ENCODE measurements at places on chromosomes 3 and 15.

- no peak for DNase-seq
Measured at GRCh38 chr15:78934655-78935023, 10.2 kb downstream of the CTSH start.

- DNase-seq, result no peak
Measured at GRCh38 chr15:68598171-68599152, 19.7 kb downstream of the CORO2B start.

- peak; percentile 30 for DNase-seq
Measured at GRCh38 chr15:39801641-39802309, 19.1 kb upstream of the FSIP1 start.

GRCh38 chr3:13022348-13023234, 50.6 kb downstream of the IQSEC1 start:
- DNase-seq, result peak; percentile 81

GRCh38 chr3:69085833-69086722, 1.3 kb downstream of the ARL6IP5 start:
- DNase-seq, result peak; percentile 82

GRCh38 chr15:66157507-66157906, 96.0 kb downstream of the MEGF11 start:
- DNase-seq, result no peak

- no peak for DNase-seq
Measured at GRCh38 chr3:18880691-18881090, 267.6 kb upstream of the KCNH8 start.

DNA sequence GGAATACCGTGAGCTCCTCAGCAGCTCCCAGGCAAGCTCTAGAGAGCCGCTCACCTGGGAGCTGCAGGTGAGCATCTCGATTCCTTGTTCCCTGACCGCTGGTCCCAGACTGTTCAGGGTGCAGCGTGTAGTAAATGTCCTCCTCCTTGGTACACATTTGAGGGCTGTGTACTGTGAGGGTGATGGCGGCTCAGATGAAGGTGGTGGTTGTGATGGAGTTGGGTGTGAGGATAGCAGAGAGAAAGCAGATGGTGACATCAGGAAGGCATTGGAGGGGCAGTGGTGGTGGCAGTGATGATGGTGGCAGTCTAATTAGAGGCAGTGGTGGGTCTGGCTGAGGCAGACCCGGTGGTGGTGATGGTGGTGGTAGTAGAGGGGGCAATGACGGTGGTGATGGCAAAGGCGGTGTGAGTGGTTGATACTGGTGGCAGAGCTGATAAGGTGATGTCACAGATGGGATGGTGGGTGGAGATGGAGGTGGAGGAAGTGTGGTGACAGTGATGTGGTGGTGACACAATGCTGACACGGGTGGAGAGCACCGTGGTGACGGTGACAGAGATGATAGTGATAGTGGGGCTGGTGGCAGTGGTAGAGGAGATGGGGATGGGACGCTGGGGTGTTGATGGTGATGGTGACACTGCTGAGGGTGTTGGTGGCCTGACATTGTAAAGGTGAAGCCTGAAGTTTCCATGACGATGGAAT, at the start of gene DNAJB8:
DNAJB8 (minus strand) TSS at position 51 of the 702 bp plus-strand sequence. CDS start 3,645 bp downstream, outside the sequence.
- DNase-seq, result no peak

GRCh38 chr3:126956866-126957650, 25.9 kb upstream of the PLXNA1 start:
- DNase-seq, result no peak

- no peak for DNase-seq
Measured at GRCh38 chr15:69482686-69483256, 30.2 kb downstream of the RPLP1 start.

- DNase-seq, result no peak
Measured at GRCh38 chr3:16203031-16203430, 28.6 kb downstream of the GALNT15 start.

DNA sequence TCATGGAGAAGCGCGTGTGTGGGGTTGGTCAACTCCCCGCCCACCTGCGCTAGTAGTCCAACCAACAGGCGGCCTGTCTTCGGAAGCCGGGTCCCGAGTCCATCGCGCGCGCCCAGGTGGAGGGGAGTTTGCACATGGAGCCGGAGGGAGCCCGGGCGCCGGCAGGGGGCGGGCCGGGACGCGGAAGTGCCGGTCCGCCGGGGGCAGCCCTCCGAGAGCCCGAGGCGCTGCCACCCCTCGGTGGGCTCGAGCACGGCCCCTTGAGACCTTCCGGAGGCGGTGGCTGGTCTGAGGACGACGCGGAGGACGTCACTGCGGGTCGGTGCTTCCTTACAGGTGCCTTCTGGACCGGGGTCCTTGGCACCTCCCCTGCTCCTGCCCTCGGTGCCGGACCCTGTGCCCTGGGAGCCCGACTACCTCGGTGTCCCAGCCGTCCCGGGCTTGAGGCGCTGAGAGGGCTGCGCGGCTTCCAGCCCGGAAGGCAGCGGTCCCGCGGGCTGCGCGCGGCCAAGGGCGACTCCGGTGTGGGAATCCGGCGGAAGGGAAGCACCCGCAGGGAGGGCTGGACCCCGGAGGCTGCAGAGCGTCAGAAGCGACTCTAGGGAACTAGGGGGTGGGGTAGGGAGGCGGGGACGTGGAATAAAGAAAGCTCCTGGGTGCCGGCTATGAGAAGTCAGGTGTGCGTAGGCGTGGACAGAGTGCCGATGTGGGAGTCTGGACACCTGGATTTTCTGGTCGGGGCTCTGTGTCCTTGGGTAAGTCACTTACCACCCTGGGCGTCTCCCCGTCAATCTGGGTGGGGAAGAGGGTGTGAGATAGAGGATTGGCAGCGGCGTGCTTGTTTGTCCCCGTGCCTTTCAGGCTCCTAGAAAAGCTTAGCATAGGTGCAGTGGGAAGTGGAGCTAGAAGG, 212.3 kb downstream of the FGF12 start:
- DNase-seq, result peak; percentile 81

DNA sequence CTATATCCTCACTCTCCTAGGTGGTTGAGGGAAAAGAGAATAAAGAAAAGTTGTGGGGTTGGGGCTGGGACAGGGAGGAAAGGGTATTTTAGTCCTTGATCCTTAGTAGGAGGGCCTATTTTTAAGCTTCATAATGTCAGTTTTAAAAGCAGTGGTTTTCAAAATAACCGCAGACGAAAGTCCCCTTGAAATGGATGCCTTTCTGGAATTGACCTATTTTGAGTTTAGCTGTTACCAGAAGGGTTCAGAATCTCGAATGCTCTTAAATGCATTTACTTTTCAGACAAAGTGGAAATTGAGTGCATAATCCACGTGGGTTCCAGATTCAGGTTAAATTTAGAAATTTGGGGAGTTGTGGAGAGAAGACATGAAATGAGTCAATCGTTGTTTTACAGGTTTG, 16.6 kb downstream of the MAP2K1 start:
- no peak for DNase-seq

DNA sequence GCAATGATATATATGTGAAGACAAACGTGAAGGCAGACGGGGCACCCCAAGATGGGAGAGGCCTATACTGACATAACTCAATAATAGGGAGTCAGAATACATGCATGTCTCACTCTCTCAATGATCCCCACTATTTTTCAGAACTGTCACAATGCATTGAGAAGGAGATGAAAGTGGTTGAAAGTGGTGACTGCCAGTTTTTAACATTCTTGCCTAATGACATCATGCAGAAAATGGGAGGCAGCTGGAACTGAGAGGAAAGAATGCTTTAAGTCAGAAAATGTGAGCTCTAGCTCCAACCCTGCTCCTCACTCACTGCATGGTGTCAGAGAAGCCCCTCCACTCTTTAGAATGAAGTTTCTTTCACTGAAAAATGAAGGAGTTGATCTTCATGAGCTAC, 55.3 kb upstream of the P2RY1 start:
- no peak for DNase-seq

GRCh38 chr3:105759442-105760078, 109.3 kb downstream of the CBLB start:
- no peak for DNase-seq

DNA sequence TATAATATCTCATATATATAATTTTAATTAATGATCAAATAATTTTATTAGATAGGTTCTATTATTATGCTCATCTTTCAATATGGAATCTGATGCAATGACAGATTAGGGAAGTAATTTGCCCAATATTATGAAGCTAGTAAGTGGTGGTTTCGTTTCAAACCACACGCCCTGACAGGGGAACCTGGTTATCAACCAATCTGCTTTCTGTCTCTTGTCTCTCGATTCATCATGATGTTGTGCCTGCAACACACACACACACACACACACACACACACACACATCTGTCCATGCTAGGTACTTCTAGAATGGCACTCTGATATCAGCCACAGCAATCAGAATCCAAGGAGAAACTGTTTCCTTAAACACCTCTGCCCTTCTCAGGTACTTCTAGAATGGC, 128.4 kb downstream of the ZBBX start:
- DNase-seq, result no peak

- no peak for DNase-seq
Measured at GRCh38 chr15:89002830-89003229, 85.4 kb upstream of the ABHD2 start.

- DNase-seq, result no peak
Measured at GRCh38 chr15:64398575-64398974, 10.9 kb downstream of the TRIP4 start.

DNA sequence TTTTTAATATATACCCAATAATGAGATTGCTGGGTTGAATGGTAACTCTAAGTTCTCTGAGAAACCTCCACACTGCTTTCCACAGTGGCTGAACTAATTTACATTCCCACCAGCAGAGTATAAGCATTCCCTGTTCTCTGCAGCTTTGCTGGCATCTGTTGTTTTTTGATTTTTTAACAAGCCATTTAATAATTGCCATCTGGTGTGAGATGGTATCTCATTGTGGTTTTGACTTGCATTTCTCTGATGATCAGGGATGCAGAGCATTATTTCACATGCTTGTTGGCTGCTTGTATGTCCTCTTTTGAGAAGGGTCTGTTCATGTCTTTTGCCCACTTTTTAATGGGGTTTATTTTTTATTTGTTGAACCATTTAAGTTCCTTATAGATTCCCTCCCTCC, 75.0 kb upstream of the EPHB3 start:
- no peak for DNase-seq

DNA sequence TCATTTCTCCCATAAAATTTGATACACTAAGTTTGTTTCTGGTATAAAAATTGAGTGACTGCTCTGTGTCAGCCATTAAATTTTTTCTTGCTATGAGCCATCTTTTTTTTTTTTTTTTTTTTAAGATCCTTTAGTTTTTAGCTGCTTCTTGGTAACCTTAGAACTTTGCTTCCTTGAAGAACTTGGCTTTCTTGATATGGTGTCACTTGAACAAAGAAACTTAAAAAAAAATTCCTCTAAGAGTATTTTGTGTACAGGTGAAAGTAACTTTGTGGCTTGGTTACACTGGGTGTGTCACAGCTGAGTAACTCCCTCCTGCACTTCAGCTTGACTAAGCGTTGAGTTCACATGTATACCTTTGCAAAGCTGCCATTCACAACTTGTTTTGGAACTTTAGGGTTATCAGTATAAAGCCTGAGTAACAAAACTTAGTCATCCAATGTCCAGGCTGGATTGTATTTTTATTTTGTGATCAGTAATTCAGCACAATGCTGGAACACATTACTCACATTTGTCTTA, 6.5 kb downstream of the CHD2 start:
- peak; percentile 65 for DNase-seq

- DNase-seq, result no peak
Measured at GRCh38 chr3:128800241-128801187, 74.5 kb downstream of the RAB7A start.

GRCh38 chr15:77630956-77631744, 1.6 kb downstream of the LINGO1 start:
- no peak for DNase-seq

- no peak for DNase-seq
Measured at GRCh38 chr15:69133862-69134519, 26.4 kb upstream of the GLCE start.

DNA sequence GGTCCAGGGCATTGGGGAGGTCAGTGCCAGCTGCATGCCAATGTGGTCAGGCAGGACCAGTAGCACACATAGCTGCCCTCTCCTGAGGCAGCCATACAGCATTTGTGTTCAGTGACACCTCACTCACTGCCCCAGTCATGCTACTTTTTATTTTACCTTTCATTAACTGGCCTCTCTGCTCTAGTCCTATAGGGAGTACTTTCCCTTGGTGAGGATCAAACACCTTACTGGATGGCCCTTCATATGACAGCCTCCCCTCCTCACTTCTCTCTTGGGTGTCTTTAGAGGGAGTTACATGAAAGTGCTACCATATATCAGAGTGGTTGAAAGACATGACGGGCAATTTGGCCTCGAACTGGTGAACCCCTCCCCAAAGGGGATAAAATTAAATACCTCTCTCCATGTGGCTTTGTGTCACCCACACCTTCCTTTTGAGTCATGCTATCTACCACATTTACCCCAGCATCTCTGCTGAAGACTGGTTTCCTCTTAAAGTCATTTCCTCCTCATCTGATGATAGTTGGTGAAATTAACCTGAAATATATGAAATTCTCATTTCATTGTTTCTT, 17.6 kb downstream of the RLBP1 start:
- no peak for DNase-seq

DNA sequence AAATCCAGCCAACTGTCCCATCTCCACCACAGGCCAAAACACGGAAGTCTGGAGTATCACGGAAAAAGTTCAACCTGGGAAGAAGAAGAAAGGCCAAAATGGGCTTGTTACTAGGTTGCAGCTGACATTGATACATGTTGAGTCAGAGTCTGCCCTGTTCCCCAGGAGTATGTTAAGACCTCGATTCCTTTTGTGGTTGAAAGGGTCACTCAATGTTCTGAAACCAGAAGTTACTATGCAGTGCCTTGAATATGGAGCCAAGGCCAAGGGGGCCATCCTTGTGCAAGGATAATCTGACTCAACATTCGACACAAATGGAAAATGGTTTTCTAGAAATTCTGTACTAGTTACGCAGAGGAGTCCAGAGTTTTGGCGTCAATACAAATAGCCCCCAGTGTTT, 104.2 kb downstream of the DGKG start:
- DNase-seq, result no peak

GRCh38 chr3:39977058-39977794, 167.8 kb downstream of the MYRIP start:
- no peak for DNase-seq

DNA sequence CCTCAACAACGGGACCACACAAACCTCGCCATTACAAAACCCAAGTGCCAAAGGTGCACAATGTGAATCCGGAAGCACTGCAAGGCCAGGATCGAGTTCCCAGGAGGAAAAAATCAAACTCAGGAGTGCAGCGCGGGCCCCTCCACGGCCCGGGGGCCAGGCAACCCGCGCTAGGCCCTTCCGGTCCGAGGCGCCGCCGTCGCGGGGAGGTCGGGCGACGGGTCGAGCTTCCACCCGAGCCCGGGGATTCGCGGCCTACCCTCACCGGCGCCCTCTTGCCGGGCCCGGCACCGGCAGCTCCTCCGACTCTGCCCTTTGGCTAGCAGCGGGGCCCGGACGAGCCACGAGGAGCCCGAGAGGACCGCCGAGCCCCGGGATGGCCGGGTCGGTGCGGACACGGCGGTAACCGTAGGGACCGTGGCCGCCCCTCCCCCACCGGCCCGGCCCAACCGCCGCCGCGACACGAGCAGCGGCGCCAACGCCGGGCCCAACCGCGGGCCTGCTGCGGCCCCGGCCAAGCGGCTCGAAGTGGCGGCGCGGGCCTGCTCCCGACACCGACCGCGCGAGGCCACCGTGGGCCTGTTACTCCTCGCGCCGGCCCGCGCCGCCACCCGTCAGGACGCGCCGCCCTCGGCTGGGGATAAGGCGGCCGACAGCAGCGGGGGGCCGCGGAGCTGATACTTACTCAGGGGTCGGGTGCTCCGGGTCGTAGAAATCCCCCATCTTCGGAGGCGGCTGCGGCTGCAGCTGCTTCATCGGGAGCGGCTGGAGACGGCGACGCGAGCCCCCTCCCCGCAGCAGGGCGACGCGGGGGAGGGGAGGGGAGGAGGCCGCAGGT, 525 bp downstream of the SETD2 start:
- DNase-seq, result peak; percentile 75

GRCh38 chr3:61638741-61639140, 77.4 kb downstream of the PTPRG start:
- DNase-seq, result no peak
